Activated CD4-positive, alpha-beta T cell treated with anti-CD3 and anti-CD28 coated beads, Interleukin-2, amount 10 ng/mL, durations not matched to agents 7 days and 5 days (primary cell): ENCODE measurements at places on chromosomes 1 and 21. TPM values are rescaled to one million over a fixed set of nuclear protein-coding genes. Genes with fewer than 3 reads are reported as not detected.

The NAV1 gene
- total RNA-seq: 2.0 TPM

The SLAMF6 gene
- total RNA-seq: 25.1 TPM

The TNFSF4 gene
- total RNA-seq: 2.9 TPM

The SLC22A15 gene
- 0.20 TPM for total RNA-seq

The SH2D5 gene
- not detected for total RNA-seq

The CTSK gene
- 5.8 TPM for total RNA-seq

The TBX19 gene
- 3.1 TPM for total RNA-seq

The AKR7A3 gene
- total RNA-seq: 0.62 TPM

The MAP3K21 gene
- 0.84 TPM for total RNA-seq

The LEFTY2 gene
- not detected for total RNA-seq

The ARID1A gene
- total RNA-seq: 120 TPM

The TCHH gene
- 0.05 TPM for total RNA-seq

The RGS1 gene
- 14.2 TPM for total RNA-seq

The DYRK3 gene
- 4.0 TPM for total RNA-seq

The TDRD5 gene
- not detected for total RNA-seq

The RIPK4 gene
- total RNA-seq: 0.07 TPM

The FCRL1 gene
- not detected for total RNA-seq

The IL10 gene
- 0.15 TPM for total RNA-seq

The KCNJ6 gene
- total RNA-seq: not detected

The LRP8 gene
- 56.6 TPM for total RNA-seq

The NPHS2 gene
- total RNA-seq: not detected

The HSD11B1 gene
- total RNA-seq: 1.5 TPM

The PLOD1 gene
- 10.5 TPM for total RNA-seq
